ENCODE measurements at places on chromosomes 5 and 9.

DNA sequence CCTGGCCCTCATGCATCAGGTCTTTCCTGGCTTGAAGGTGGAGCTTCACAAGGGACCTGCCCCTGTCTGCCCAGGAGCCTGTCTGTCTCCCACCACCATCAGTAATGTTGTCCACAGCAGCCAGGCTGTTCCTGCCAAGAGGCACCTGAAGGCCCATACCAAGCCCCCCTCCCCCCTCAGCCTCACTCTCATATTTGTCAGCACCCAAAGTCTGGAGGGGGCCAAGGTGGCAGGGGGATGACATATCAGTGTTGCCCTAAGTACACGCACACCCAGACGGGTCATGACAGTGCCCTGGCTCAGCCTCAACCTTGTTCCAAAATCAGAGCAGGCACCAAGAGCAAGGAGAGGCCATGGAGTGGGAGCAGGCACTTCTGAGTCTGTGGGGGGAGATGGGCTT, 27.2 kb upstream of the CYLC2 start:
- no peak for DNase-seq

DNA sequence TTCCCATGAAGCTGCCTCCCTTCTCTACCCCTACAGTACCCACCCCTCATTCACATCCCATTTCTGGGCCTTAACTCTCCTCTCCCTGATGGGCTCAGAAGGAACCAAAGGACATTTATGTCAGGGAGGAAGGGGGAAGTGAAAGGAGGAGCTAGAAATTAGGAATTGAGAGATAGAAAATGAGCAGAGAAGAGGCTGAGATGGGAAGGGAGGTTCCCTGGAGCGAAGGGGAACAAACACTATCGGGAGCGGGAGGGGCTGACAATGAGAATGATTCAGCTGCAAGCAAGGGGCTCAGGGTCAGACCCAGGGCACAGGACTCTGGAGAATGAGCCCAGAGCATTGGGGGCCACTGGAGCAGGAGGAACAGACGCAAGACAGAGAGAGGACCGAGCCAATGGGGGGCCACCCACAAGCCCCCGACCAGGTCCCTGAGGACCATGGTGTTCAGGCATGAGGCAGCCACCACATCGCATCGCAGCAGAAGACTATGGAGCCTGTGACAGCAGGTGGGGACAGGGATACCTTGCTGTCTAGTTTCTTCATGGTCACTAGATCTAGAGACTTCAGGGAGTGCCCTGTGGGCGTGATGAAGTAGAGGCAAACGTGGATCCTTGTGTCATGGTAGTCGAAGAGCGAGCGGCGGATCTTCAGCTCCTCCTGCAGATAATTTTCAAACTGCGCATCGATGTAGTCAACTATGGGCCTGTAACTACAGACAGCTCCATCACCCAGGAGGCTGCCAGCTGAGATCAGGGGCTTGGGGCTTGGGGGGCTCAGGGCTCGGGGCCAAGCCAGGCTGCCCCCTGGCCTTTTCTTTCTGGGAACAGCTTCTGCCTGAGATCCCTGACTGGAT, 13.6 kb downstream of the SEPTIN8 start:
- DNase-seq, result no peak

- no peak for DNase-seq
Observed at GRCh38 chr9:104856413-104856941, 71.5 kb downstream of the ABCA1 start.

GRCh38 chr9:75039801-75040200, 11.7 kb upstream of the CARNMT1 start:
- no peak for DNase-seq

GRCh38 chr5:34865091-34865490, 26.1 kb downstream of the TTC23L start:
- DNase-seq, result no peak
